ENCODE measurements at places on chromosomes 4 and X.

DNA sequence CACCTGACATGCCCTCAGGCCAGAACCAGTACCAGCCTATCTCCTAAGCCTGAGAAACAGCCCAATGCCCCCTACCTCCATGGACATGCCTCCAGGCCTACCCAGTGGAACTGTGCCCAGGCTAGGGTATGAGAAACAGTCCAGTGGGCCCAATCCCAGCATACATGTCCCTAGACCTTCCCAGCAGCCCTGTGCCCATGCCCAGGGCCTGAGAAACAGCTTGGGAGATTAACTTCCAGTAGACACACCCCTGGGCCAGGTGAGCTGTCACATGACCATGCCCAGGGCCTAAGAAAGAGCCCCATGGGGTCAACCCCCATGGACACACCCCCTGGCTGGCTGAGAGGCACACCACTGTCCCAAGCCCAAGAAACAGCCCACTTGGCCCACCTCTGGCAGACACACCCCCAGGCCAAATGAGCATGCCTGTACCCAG is 78.8 kb downstream of the CBR4 start:
- no peak for DNase-seq

DNA sequence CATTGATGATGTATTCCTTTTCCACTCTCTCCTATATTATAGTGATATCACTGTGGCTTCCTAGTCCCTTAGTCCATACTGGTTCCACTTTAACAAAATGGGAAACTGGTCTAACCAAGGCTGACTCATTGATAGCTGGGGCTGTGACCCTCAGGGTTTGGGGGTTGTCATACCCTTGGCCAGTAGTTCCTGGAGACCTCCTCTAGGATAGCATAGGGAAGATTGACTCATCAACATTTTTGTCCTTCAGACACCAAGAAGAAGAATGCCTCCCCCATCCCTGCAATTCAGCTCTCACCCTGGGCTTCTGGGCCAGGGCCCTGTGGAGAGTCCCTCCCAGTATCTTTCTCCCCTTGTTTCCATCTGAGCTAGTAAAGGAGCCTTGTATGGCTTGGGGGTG is 68.8 kb upstream of the PRPS1 start:
- no peak for DNase-seq

GRCh38 chrX:16975233-16975632 is 28.8 kb downstream of the REPS2 start:
- DNase-seq: no peak

GRCh38 chrX:74431797-74432196 is 10.5 kb downstream of the SLC16A2 start:
- no peak for DNase-seq

- no peak for DNase-seq
These were observed 278.3 kb downstream of the PCDH18 start for GRCh38 chr4:137253949-137254348.

DNA sequence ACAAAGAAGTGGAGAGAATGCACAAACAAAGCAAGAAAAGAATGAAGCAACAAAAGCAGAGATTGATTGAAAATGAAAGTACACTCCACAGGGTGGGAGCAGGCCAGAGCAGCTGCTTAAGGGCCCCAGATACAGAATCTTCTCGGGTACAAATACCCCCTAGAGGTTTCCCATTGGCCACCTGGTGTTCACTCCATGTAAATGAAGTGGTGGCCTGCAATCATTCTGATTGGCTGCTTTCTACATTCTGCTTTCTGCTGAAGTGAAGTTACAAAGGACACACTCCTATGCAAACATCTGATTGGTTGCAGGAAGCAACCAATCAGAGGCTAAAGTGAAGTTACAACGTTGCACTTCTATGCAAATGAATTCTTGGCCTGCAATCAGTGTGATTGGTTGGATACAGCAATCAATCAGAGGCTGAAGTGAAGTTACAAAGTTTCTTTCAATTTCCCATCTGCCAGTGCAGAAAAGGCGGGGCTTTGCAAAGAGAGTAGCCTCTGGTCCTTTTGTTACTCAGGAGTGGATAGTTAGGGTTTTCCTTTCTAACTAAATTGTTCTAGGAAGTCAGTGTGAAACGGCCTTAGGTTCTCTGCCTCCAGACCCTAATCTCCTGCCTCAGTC is 19.0 kb upstream of the GPC4 start:
- no peak for DNase-seq

- no peak for DNase-seq
These were observed 30.0 kb downstream of the IRF2 start for GRCh38 chr4:184444215-184444952.

- no peak for DNase-seq
These were observed 2.3 kb upstream of the PPP2R3B start for GRCh38 chrX:389021-389441.

Measured in CD4-positive, alpha-beta T cell treated with Interleukin-1 beta for 1 hour (primary cell).